HFFc6 (cell line): ENCODE measurements at places on chromosomes 11 and 22.

DNA sequence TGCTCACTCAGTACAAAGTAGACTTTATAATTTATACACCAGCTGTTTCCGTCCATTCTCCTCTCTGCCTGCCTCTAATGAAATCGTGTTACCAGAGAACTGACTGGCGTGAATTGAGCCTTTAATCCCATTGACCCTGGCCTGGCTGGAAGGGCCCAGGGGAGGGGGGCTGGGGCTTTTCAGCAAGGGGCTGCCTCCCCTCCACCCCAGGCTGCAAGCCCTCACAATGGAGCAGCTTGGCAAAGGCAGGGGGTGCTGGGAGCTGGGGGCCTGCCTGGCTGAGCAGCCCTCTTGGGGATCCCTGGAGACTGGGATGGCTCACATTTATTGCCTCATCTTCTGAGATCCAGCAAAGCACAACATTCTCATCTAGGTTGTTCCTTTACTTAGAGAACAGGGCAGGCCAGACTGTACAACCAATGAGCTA lies 25.8 kb upstream of the LMO1 start:
- DNase-seq = no peak

DNA sequence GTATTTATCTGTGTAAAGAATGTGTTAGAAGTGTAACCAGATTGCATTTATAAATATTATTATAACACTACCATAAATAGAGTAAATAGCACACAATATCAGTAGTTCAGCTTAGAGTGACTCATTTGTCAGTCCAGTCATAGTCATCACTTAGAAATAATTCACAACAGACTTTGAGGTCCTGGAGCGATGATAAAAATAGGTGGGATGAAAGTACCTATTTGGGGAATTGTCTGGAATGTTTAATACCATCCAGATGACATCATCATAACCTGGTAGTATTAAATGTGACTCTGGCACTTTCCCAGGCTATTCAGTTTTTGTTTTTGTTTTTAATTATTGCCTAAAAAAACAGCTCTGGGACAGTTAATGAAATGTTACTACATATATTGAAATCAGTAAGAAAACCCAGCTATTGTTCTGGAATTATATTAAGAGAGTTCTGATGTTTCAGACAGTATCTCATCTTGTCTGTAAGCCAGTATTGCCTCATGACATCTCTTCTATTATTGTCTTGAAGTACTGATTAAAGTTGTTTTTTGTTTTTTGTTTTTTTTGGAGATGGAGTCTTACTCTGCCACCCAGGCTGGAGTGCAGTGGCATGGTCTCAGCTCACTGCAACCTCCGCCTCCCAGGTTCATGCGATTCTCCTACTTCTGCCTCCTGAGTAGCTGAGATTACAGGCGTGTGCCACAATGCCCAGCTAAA lies 74.8 kb downstream of the SIK2 start:
- peak; percentile 19 for DNase-seq

DNA sequence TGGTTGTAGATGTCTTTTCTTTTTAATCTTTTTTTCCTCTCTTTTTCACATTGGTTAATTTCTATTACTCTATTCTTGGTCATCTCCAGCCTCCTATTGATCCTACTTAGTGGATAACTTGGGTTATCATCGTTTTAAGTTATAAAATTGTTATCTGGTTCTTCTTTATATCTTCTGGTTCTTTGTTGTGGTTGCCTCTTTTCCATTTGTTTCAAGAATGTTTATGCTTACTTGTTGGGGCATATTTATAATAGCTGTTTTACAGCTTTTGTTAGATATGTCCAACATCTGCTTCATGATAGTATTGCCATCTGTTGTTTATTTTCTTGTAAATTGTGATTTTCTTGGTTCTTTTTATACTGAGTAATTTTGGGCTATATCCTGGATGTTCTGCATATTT lies 1429.6 kb downstream of the TBC1D22A start:
- DNase-seq = no peak

DNA sequence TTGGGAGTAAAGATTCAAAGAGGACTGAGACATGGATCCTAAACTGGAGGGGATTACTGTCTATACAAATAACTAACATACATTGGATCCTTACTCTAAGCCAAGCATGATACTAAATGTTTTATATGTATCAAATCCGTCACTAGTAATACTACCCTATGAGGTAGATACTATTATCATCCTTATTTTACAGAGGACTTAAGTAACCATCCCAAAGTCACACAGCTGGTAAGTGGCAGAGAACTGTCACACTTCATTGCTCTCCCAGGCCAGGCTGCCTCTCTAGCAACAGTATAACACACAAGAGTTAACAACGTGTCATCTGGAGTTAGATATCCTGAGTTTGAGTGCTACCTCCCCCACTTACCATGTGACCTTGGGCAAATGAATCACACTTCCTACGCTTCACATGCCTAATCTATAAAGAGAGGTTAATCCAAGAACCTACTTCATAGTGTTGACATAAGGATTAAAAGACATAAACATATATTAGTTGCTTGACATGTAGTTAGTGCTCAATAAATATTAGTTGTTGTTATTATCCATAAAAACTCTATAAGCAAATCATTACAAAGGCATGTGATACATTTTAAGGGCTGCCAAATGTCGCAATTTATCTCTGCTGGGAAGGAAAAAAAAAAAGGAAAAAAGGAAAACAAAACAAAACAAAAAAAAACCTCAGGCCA lies 33.8 kb upstream of the SPON1 start:
- peak; percentile 53 for DNase-seq

DNA sequence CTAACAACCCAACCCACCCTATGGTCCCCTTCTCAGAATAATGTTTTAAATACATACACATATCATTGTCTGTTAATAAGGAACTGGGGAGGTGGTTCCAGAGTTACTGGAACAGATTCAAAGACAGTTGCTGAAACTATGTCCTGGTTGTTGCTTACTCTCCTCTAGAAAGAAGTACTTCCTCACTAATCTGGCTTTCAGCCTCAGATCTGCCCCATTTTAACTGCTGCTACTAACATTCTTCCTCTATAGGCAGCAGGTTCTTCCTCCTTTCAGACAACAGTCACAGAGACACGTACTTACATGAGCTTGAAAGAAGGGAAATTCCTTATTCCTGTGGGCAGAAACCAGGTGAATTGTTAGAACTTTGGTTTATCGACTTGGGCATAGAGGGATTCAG lies 8.1 kb upstream of the NEU3 start:
- no peak for DNase-seq

- DNase-seq = peak; percentile 10
These were observed 66.9 kb downstream of the AMOTL1 start for GRCh38 chr11:94834911-94835593.
